ENCODE measurements at places on chromosomes 11 and 22.

DNA sequence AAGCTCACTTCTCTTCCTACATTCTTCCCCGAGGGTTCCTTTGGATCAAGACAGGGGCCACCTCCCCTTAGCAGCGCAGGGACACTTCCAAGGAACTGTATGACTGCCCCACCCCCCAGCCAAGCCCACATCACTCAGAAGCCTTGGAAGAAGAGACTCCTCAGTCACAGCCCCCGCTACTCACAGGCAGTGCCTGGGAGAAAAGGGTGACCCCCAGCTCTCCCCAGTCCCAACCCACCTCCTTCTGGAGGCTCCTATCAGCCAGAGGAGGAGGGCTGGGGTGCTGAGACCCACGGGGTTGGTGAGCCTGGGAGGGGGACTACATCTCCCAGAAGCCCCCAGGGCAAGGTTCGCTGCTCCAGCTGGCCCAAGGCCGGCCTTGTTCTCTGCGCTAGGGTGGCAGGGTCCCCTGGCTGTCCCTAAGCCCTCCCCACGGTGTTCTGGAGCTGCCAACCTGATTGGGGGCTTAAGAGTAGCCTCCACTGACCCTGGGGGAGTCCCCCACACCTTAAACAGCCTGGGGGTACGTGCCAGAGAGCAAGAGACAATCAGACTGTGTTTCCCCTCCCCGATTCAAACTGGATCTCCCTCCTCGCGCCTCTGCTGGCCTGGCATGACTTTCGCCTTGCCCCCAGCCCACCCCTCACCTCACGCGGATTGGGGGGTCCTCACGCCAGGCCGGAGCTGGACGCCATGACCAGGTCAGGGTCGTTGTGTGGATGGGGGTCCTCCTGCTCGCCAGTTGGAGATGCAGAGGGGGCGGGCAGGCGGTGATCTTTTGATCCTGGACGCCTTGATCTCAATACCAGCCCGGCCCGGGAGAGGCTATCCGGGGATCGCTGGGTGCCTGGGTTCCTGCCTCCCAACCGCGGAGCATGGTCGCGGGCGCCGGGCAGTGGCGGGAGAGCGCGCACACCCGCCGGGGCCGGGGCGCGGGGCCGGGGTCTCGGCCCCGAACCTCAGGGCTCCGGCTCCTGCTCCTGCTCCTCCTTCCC lies 838 bp downstream of the BCL9L start:
- no peak for DNase-seq

DNA sequence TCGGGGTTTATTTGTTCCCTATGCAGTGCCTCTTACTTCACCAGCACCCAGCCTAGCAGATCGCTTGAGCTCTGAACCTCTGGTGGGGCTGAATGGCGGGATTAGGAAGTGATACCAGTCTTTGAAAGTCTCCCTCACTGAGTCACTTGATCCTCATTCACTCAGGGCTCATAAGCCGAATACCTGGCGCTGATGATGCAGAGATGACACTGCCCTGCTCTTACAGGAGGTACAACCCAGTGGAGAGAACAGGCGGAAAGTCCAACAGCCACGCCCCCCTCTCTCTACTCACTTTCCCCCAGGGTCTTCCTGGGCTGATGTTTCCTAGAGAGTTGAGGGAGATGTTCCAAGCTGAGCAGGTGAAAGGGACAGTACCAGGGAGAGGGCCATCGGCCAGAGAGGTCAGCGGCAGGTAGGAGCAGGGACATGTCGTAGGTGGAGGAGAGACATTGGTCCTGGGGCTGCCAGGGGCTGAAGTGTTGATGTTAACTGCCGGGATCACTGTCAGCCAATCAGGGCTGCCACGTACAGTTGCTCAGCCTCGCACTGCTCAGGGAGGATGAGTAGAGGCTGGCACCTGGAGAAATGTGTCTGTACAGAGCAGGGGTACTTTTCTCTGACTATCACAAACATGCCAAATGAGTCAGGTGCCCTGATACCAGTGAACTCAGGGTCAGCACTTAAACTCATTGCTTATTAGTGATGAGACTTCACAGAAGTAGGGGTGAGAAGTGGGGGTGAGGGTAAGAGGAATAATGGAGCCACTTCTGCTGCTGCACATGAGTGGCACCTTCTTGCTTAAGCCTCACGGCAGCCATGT lies 9.9 kb upstream of the APOBEC3A start:
- no peak for DNase-seq

DNA sequence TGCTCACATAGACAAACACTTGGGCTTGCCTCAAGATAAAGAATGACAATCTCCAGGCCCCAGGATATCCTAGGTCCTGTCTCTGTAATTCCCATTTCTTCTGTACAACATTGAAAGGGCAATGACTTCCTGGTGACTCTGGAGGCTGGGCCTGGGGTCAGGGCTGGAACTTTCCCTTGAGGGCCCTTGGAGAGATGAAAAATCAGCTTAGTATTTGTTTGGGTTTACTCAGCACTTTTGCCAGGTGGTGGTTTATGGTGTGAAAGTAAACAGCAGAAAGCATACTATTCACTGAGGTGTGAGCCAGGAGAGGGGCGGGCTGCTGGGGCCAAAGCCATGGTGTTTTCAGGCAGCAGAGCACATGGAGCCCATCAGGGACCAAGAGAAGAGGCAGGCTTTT lies 214.7 kb upstream of the NARS2 start:
- DNase-seq = no peak

GRCh38 chr11:58905721-58906547 lies 33.4 kb upstream of the GLYATL1 start:
- no peak for DNase-seq

GRCh38 chr11:102289592-102289991 lies 27.7 kb upstream of the BIRC3 start:
- DNase-seq = no peak

DNA sequence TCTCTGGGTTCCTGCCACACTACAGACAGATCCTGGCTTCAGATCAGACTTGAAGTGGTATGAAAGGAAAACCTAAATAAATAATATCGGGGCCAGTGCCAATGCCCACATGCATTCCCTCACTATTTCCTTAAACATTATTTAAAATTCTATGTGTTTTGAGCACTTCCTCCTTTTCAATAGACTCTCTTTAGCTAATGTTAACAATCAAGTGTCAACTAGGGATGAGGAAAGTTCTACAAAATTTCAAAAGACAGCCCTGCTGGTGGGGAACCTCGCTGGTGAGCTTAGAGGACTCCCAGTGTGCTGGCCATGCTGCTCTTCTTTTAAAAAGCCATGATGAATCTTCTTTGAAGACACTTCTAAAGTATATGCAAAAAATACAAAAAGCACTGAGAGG lies 87.5 kb downstream of the ENTHD1 start:
- DNase-seq = no peak

DNA sequence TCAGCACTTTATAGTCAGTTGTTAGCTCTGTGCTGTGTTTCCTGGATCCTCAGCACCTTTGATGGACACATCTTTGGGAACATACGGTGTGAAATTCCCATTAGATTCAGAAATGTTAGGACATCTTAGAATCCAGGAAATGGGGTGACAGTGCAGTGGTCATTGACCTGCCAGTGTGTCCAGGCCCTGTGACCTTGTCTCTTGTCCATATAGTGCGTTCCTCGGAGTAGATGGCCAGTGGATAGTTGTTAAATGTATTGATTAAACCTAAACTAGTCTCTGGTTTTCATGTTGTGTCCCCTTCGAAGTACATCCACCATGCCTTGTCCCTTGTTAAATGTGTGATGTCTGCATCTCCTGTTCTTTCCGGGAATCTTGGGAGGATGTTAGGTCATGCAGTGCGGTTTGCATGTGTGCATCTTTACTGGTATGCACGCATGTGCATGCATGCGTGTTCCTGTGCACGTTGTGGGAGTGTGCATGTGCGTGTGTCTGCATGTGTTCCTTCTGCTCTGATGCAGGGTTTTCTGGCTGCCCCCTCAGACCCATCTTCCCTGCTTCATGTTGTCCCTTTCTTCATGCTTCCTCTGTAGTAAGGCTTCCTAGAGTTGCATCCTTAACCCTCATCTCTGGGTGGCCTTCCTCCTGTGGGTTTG lies 4.0 kb downstream of the DGCR8 start:
- no peak for DNase-seq

DNA sequence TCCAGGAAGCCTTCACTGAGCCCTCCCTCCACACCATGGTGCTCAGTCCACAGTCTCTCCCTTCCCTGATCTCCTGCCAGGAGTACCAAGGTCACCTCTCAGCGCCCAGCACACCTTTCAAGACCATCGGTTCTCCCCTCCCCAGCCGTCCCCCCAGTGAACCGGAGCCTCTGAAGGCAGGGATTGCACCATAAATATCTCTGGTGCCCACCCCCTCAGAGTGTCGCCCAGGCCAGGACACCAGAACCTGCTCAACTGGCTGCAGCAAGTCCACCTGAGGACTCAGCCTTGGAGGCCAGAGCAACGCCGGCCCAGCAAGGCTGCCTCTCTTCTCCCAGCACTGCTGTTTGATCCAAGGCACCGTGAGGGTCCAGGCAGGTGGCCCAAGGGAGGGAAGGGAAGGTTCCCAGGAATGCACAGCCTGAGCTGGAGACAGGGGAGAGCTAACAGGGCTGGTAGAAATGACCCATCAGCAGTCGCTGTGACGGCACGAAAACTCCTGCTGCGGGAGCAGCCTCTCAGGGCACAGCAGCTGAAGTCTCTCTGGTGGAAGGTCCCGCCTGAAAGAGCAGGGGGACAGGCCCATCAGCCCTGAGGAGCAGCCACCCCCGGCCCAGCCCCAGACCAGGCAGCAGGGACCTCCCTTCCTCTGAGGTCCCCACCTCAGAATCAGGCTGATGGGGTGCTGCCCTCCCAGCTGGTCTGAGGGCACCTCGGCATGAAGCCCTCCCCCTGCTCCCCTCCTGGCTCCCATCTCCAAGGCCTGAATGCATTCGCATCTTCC lies 80.3 kb downstream of the BUD13 start:
- DNase-seq = no peak

DNA sequence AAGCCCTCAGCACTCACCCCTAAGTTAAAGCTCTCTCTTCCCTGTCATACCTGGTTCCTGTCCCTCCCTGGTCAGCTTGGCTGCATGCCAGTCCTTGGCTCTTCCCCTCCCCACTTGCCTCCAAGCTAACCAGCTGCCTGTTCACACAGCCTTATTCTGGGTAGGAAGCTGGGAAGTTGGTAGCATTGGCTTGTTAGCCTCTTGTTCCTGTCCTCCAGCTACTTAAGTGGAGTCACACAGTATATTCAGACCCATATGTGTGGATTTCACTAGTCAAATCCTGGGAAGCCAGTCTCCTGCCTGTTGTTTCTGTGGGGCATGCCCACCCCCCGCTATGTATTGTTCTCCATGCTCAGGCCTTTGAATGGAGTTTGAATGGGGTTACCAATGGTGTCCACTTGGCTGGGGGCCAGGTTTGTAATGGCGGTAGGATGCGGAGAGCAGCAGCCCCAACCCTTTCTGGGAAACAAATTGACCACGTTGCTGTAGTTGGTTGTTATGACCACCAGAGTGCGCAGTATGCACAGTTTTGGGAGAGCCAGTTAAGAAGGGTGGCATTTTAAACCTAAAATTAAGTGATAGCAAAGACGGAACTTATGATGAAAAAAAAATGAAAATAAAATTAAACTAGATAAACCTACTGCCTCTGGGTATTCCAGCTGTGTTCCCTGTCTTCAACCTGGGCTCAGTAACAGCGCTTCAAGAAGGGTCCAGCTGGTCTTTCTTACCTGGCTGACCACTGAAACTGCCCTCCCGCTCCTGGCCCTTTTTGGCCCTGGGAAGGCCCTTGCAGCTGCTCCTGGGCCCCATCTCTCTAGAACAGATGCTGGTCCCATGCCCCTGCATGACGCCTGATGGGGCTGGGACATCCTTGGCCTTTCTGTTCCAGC lies 10.7 kb upstream of the RPS3 start:
- DNase-seq = no peak

DNA sequence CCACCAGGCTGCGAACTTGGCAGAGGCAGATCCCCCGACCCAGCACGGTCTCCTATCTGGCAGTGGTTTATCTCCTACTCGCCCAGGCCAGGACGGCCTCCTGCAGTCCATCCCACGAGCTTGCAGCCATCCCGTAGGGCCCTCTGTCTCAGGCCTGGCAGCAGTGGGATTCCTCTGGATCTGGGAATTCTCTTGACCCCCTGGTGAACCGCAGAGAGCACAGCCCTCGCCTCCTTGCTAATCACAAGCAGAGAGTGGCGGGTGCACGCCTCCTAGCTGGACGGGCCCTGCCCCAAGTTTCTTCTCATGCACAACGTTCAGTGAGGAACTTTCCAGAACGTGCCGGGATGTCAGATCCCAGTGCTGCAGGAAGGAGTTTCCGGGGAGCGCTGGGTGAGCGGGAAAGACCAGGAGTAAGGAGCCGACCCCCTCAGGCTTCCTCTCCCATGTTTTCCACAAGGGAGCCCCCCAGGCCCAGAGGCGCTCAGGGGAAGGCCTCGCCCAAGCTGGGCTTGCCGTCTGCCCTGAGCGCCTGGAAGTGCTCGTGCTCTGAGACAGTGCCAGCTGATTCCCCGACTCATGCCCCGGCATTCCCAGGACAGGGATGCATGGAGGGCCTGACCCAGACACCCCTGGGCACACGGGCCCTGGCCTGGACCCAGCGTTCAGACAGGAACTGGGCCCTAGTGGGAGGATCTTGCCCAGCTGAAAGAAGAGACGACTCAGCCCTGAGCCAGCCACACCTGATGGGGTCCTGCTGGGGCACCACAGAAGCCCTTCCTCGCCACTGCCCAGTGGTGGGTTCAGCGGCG lies 24.6 kb downstream of the IGF2 start:
- no peak for DNase-seq

- DNase-seq = no peak
Observed at GRCh38 chr11:131854391-131854790, 484.0 kb downstream of the NTM start.

DNA sequence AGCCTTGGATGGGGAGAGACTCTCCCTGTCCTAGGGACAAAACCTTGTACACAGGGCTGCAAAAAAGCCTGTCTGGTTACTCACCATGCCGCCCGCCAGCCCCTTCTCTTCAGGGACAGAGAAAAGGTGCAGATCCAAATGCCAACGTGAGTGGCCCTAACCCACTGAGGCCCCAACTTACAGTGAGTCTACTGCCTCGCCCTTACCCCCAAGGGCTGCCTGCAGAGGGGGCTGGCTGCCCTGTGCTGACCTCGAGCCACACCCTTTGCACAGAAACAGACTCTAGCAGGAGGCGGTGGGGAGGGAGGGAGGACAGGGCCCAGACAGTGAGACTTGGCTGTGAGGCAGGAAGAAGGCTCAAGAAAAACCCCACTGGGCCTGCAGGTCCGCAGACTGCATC lies 13.6 kb upstream of the CHST1 start:
- DNase-seq = no peak

DNA sequence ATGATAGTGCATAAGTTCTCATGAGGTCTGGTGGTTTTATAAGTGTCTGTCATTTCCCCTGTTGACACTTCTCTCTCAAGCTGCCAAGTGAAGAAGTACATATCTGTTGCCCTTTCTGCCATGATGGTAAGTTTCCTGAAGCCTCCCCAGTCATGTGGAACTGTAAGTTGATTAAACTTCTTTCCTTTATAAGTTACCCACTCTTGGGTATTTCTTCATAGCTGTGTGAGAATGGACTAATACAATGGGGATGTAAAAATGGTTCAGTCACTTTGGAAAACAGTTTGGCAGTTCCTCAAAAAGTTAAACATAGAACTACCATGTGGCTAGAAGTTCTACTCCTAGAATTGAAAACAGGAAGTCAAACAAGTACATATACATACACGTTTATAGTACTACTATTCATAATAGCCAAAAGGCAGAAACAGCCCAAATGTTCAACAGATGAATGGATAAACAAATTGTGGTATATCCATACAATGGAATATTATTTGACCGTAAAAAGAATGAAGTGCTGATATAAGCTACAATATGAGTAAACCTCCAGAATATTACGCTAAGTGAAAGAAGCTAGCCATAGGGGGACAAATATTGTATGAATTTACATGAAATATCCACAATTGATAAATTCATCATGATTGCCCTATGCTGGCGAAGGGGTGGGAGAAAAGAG lies 16.0 kb upstream of the DKK3 start:
- DNase-seq = no peak

Data from cortex of kidney (tissue), 1 donor.